ENCODE measurements at places on chromosomes 12 and 14.

DNA sequence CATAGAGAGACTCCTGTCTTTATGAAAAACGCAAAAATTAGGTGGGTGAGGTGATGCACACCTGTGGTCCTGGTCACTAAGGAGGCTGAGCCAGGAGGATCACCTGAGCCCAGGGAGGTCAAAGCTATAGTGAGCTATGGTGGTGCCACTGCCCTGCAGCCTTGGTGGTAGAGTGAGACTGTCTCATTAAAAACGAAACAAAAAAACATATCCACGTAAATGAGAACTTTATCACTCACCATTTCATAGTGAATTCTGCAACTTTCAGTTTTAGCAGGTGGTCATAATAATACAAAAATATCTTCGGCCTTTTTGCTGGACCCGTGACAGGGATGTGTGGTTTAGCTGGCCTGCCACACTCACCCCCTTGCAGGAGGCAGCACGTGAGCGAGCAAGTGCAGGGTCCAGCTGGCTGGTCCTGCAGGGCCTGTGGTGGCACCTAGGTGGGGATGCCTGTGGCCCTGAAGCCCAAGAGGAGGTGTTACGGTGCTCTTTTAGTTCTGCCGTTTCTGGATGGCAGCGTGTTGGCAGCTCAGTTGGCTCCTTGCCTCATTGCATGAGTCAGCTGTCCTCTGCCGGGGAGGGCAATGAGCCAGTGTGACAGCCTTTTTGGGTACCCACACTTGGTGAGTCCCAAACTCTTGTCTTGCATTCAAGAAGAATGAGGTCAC is 1330.7 kb upstream of the TMEM132C start:
- DNase-seq, result no peak

- DNase-seq, result no peak
Observed at GRCh38 chr12:124369055-124369826, 74.3 kb downstream of the RFLNA start.

- no peak for DNase-seq
Observed at GRCh38 chr12:26647088-26647487, 185.9 kb downstream of the ITPR2 start.

DNA sequence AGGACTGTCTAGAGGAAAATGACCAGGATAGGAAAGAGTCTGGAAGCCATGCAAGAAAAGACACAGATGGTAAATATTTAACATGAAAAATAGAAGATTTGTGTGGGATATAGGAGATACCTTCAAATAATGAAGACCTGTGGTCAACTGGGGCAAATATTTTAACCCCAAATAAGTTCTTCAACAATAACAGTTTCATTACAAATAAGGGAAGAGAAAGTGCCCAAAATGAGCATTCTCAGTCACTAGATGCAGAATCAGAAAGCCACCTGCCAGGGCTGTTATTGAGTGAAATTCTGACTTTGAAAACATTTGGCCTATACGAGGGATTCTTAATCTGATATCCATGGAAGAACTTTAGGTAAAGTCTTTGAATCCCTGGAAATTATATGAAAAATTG is 231.2 kb upstream of the PLEKHG7 start:
- no peak for DNase-seq

DNA sequence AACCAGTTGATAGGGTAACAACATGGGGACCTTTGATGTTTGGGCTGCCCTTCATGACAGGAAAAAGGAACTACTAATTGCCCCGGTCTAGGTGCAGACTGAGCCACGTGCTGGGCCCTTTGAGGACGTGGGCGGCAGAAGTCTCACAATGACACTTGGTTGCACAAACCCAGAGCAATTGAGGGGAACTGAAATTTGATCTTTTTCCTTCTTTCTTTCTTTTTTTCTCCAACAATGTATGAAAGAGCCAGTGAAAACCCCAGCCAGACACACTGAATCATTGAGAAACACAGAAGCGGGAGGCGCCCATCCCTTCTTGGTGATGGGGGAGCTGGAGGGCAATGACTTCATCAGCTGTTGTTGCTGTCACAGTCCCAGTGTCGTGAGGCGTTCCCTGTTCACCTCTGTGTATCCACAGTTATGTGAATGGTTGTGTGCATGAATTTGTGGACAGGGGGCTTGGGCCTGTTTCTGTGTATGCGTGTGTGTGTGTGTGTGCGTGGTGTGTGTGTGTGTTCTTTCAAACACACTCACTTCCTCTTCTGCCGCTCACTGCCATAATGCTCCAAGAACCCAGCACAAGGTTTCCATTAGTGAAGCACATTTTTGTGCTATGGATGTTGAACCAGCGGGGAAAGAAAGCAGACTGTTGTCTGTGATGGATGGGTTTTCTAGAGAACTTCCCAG is 137.5 kb upstream of the CCND2 start:
- DNase-seq, result no peak

DNA sequence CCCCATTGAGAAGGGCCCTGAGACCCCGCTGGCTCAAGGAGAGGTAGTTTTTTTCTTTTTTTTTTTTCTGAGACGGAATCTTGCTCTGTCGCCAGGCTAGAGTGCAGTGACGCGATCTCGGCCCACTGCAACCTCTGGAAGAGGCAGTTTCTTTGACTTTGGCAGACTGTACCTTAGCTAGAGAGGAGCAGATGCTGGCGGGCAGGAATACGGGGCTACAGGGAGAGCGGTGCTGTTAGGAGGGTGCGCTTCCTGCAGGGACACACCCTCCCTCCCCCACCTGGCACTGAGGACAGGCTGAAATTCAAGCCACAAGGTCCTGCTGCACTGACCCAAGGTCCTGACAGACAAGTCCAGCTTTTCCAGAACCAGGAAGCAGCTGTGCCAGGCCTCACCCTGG is 32.2 kb upstream of the NUDT14 start:
- DNase-seq, result no peak

GRCh38 chr14:56422221-56422620 is 157.4 kb upstream of the TMEM260 start:
- no peak for DNase-seq

- no peak for DNase-seq
Observed at GRCh38 chr14:52166822-52167221, 98.0 kb upstream of the NID2 start.

DNA sequence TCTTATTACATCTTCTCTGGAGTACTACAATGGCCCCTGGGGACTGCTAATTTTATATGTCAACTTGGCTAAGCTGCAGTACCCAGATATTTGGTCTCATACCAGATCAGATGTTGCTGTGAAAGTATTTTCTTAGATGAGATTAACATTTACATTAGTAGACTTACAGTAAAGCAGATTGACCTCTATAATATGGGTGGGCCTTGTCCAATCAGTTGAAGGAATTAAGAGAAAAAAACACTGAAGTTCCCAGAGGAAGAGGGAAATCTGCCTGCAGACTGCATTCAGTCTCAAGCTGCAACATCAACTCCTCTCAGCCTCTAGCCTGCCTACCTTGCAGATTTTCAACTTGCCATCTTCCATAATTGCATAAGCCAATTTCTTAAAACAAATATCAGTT is 430.1 kb downstream of the MED13L start:
- no peak for DNase-seq

GRCh38 chr14:29629839-29630238 is 297.8 kb downstream of the PRKD1 start:
- DNase-seq, result no peak

- no peak for DNase-seq
Observed at GRCh38 chr12:87259391-87259790, 769.8 kb downstream of the C12orf50 start.
